PC-3 (cell line): ENCODE measurements at places on chromosomes 4 and X.

GRCh38 chr4:147247579-147247978 is 233.3 kb upstream of the EDNRA start:
- H3K4me1 ChIP-seq = peaks cover 7% of the 10 kb centered on the region; the same call in 1 of the 2 replicates
- no peaks in the 10 kb centered on the region for H3K36me3 ChIP-seq
- H3K27me3 ChIP-seq = no peaks in the 10 kb centered on the region

GRCh38 chrX:53583571-53583970 is 102.9 kb downstream of the HUWE1 start:
- no peak overlapping the region for H3K27ac ChIP-seq
- no peaks in the 10 kb centered on the region for H3K27me3 ChIP-seq
- no peak for DNase-seq
- H3K36me3 ChIP-seq = peaks cover 86% of the 10 kb centered on the region

- H3K27ac ChIP-seq = no peak overlapping the region
- H3K4me1 ChIP-seq = no peaks in the 10 kb centered on the region
- no peaks in the 10 kb centered on the region for H3K27me3 ChIP-seq
- no peaks in the 10 kb centered on the region for H3K36me3 ChIP-seq
- DNase-seq = peak; percentile 60
Measured at GRCh38 chr4:112321776-112322684, 24.9 kb downstream of the ALPK1 start.

DNA sequence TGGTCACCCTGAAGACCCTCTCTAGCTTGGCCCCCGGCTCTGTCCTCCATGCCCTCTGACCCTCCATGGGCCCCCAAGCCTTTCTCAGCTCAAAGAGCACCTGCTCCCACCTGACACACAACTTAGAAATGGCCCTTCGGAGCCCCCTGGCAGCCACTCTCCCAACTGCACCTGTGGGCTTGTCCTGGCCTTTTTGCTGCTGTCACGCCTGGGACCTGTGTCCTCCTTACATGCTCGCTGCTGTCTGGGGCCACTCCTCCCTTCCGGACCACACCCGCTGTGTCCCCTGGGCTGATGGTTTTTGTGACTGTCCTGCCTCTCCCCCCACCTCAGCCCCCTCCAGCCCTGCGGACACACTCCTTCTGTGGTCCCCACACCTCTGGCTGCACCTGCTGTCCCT is 106.2 kb upstream of the AFAP1 start:
- no peaks in the 10 kb centered on the region for H3K27me3 ChIP-seq
- H3K36me3 ChIP-seq = no peaks in the 10 kb centered on the region
- no peaks in the 10 kb centered on the region for H3K4me1 ChIP-seq

DNA sequence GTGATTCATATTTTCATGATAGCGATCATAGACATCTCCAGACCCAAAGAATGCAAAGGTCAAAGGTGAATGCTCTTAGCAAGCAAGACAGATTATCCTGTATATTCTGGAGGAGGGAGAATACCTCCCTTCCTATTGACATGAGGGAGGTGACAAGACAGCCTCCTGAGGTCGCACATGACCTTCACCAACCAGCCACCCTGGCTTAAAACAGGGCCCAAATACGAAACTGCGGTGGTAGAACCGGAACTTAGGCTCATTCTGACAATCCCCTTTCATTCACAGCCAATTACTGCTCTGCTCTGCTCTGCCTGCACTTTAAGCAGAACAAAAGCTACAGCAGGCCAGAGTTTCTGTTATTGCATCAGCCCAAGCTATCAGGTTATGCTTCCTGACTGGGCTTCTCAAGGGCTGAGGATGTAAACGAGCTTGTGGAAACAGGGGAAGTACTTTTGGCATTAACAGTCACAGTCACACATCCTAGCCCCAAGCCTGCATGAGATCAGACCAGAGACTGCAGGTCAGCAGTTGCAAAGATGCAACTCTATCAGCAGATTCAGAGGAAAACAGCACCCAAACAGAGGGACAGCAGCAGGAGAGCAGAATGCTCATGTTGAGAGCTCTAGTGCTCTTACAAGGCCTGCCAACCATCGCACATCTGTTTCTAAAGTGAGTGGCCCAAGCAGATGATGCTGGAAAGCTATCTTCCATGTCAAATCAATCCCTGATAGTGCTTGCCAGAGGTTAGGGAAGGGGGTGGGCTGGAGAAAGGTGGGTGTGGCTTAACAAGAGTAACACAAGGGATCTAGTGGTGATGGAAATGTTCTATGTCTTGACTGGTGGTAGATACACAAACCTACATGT is 51.3 kb upstream of the MAP3K15 start:
- H3K36me3 ChIP-seq = no peaks in the 10 kb centered on the region
- no peak overlapping the region for H3K27ac ChIP-seq
- no peaks in the 10 kb centered on the region for H3K4me1 ChIP-seq
- no peaks in the 10 kb centered on the region for H3K27me3 ChIP-seq
- no peak for DNase-seq
